Pericardium fibroblast (primary cell): ENCODE measurements at places on chromosomes 2 and 18. TPM values are rescaled to one million over a fixed set of nuclear protein-coding genes. Genes with fewer than 3 reads are reported as not detected.

The TBR1 gene
- not detected in 2 replicates for total RNA-seq

The CAPG gene
- 72.2 and 88.8 TPM in 2 replicates for total RNA-seq

The VWA3B gene
- total RNA-seq: not detected in 2 replicates

The CNOT11 gene
- total RNA-seq: 22.1 and 40.4 TPM in 2 replicates

The ALKAL2 gene
- total RNA-seq: 0.09 and 1.3 TPM in 2 replicates
